HepG2 (cell line): ENCODE measurements at places on chromosomes 13 and 19. TPM values are rescaled to one million over a fixed set of nuclear protein-coding genes. Genes with fewer than 3 reads are reported as not detected.

DNA sequence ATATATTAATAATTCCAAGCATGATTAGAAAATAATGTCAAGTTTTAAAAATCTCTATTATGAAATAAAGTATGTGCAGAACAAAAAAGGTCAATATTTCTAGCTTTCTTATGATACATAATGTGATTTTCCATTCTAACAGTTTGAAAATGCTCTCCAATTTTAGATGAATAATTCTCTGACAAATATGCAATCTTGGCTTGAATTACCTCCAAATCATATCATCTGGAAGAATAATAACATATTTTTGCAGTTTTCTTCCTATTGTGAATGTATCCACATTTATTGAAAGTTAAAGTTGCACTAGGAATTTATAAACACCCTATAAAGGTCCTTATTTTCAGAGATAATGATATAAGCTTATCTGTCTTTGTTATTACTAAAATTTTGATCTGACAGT lies 548.5 kb upstream of the SLC10A2 start:
- no peak for DNase-seq

DNA sequence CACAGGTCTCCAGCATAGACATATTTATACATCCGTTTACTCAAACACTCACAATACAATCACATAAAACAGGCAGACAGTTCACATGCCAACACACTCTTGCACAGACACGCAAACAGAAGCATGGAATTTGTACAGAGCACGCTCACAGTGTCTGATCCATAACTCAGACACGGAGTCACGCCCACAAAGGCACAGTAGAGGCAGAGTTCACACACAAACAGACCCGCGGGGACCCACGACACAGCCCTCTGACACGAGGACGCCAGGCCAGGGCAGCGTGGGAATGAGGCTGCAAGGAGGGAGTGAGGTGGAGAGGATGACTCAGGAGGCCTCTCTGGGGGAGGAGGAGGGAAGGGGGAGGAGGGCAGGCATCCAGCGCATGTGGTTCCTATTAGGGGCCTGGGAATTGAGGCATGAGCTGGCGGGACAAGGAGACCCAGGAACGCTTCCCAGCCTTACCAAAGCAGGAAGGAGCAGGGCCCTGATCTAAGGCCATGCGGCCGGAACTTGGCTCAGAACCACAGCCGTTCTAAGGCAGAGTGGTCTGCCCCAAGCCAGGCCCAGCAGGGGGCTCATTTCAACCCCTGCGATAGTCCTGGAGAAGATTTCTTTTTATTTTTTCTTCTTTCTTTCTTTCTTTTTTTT lies 9.1 kb upstream of the OLFM2 start:
- peak; percentile 10 for DNase-seq

DNA sequence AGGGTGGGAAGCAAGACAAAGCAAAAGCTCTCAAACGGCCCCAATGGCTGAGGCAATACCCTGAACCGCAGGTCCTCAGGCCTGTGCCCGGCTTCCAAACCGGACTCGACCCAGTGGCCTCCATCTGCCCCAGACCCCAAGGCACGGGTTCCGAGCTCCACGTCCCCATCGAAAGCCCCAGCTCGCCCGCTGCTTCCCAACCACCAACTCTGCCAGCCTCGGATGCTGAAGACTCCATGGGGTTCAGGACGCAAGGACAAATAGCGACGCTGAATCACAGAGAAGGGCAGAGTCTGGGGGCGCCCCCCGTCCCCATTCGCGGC lies 559 bp downstream of the POLR2E start:
- no peak for DNase-seq

DNA sequence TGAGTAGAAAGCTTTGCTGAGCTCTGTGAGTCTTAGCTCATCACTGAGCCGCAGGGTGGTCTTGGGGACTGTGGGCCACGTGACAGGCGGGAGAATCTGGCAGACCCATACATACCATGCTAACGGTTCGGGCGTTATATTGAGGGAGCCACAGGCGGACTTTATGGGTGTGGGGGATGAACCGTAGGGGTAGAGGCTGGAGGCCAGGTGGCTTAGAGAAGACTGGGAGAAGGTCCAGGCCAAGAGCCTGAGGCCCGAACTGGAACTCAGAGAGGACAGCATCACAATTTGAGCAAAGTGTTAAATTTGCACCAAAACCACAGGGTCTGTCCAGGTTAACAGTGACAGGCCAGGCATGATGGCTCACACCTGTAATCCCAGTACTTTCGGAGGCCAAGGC lies 15.3 kb upstream of the ATF5 start:
- DNase-seq = no peak

DNA sequence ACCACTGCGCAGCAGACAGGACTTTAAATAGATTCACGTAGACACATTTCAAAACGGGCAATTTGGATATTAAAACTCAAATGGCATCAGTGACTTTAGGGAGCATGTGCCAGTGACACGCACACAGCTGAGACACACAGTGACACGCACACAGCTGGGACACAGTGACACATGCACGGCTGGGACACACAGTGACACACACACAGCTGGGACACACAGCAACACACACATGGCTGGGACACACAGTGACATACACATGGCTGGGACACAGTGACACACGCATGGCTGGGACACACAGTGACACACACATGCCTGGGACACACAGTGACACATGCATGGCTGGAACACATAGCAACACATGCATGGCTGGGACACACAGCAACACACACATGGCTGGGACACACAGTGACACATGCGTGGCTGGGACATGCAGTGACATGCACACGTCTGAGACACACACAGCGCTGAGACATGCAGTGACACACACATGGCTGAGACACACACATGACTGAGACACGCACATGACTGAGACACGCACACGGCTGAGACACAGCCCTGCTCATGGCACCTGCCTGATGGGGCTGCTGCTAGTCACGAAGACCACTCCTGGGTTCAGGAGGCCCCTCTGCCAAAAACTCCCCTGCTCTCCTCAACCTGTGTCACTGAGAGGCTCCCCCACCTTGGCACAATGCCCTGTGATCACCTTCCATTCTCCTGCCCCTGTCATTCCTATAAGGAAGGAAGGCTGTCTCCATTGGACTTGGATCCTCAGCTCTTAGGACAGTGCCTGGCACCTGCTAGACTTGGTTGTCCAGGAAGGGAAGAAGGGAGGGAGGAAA lies 52.5 kb downstream of the SOX1 start:
- DNase-seq = no peak

GRCh38 chr19:44677019-44677811 lies 5.9 kb downstream of the CEACAM19 start:
- no peak for DNase-seq

DNA sequence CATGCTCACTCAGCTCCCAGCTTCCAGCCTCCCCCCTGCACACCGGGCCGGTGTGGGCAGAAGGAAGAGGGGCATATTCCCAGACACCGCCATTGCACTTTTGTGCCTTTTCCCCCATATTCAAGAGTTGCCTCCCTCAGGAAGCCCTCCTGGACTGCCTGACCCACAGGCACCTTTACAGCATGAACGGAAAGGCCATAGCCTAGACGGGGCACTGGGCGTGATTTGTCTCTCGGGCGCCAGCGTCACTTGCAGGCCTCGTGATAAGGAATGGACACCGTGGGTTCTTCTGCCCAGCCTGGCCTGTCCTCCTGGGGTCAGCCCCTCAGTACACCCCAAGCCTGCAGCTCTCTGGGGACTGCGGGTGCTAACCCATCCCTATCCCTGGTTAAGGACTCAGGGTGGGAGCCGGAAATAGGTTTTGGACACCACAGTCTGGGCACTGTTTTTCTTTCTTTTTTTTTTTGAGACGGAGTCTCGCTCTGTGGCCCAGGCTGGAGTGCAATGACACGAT lies 933 bp upstream of the UQCR11 start:
- no peak for DNase-seq

DNA sequence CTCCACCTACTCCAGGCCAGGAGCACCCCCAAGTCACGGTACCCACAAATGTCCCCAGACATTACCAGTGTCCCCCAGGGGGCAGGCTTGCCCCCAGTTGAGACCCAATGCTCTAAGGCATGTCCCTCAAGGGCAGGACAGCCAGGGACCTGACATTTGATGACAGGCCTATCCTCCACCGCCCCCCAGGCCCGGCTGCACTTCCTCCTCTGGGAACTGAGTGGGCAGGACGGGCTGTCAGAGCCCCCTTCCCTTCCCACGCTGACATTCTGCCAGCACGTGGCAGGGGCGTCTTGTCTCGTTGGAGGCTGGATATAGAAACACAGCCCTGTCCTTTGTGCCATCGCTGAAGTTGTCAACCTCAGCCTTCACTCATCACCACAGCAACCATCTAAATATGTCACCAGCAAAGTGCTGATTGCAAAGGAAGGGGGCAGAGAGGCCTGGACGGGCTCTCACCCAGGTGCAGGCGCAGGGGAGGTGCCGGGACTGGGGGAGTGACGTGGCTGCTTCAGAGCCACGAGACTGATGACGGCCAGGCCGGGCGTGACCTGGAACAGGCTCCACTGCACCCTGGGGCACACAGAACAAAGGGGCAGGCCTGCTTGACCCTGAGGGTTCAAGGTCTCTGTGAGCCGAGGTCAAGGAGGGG lies 38.4 kb downstream of the GNG7 start:
- DNase-seq = no peak

- DNase-seq = no peak
Observed at GRCh38 chr19:16895467-16896145, 6.8 kb downstream of the F2RL3 start.

- DNase-seq = no peak
Observed at GRCh38 chr19:4573682-4574081, 14.2 kb upstream of the SEMA6B start.

DNA sequence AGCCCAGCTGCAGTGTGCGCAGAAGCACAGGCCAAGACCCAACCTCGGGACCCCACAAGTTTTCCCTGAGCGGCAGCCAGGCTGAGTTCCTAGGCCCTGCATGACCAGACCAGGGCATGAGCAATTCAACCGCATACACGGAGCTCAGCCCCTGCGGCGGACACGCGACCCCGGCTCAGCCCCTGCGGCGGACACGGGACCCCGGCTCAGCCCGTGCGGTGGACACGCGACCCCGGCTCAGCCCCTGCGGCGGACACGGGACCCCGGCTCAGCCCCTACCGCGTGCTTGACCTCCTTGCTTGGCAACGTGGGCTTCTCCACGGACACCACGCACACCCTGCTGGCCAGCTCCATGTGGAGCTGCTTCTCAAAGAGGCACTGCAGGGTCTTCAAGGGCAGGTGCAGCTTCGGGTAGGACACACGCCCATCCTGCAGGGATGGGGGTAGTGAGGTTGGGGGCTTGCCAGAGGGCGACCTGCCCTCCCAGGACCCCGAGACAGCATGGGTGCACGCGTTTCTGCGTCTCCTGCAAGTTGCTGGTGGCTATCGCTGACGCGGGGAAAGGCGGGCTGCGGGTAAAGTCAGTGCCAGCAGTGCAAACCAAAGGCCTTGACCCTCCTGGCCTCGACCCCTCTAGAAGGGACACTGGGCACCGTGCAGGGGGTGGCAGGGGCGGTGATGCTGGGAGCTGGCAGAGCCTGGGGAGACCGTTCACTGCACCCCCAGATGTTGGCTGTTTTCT lies 10.0 kb downstream of the POLRMT start:
- no peak for DNase-seq

DNA sequence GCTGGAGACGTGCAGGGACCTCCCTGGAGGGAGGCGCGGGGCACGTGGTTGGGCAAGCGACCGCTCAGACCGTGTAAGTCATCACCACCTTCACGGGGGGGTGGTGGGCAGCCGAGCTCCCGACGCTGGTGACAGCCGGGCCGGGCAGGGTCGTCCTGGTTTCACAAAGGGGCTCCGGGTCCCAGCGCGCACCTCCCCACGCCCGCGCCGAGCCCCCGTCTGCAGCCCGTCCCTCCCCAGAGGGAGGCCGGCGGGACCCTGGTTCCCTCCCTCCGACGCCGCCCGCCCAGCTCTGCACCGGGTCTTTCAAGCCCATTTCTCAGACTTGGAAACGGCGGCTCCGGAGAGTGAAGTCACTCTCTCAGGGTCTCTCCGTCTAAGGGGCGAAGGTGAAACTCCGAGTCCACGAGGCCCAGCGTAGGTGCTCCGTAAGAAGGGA lies 729 bp upstream of the ARID3A start:
- peak; percentile 40 for DNase-seq

GRCh38 chr13:27273658-27274425 lies 3.2 kb downstream of the RASL11A start:
- no peak for DNase-seq

DNA sequence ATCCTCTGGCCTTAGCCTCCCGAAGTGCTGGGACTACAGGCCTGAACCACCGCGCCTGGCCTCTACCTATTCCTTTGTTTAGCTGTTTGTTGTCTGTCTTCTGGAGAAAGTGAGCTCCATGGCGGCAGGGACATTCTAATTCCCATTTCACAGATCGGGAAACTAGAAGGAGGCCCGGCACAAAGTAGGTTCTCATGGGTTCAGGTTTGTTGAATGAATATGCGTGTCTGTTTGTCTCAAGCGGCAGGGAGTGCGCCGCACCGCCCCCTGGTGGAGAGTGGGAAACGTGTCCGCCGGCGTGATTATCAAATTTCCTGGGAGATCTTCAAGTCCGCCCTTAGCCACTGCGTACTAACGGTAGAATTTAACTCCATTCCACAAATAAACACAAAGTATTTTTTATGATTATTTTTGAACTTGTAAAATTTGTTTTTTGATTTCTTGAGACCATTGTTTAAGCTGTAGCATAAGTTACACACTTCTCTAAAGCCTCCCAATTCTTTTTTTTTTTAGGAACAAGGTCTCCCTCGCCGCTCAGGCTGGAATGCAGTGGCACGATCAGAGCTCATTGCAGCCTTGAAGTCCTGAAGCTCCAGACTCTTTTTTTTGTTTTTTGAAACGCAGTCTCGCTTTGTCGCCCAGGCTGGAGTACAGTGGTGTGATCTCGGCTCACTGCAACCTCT lies 8.9 kb upstream of the CCDC9 start:
- peak; percentile 56 for DNase-seq

DNA sequence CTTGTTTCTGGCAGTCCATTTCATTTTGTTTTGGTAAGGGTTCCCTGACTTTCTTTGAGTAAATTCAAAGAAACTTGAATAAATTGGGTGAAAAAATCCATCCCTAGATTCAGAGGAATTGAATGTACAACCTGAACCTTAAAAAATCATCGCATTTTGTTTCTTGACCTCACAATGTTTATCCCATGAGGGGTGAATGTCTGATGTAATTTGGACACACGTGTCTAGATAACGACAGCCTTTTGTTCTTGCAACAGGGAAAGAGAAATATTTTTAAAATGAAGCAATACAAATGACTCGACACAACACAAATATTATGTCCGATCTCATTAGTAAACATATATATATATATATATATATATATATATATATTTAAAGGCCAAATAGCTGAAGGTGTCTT lies 453.2 kb upstream of the ATXN8OS start:
- no peak for DNase-seq

ANO8 gene
- total RNA-seq = 0.79 and 1.8 TPM in 2 replicates

C2CD4C gene
- not detected in 2 replicates for total RNA-seq

ZNF649 gene
- total RNA-seq = 13.4 and 13.9 TPM in 2 replicates

ATP13A1 gene
- 9.8 and 23.2 TPM in 2 replicates for total RNA-seq

ZNF429 gene
- total RNA-seq = 3.3 and 5.9 TPM in 2 replicates

NLRP9 gene
- not detected in 2 replicates for total RNA-seq

SPACA4 gene
- not detected in 2 replicates for total RNA-seq

FPR3 gene
- total RNA-seq = not detected in 2 replicates

SIGLEC8 gene
- not detected in 2 replicates for total RNA-seq

CFAP97D2 gene
- not detected in 2 replicates for total RNA-seq
